ENCODE measurements at places on chromosomes 16 and 17.

GRCh38 chr16:57970970-57971369 lies at the start of gene CNGB1:
Gene CNGB1, minus strand, starts transcription at chr16:57971128. Its CDS starts 3,842 bp downstream, at chr16:57967286.
- no peak for DNase-seq

DNA sequence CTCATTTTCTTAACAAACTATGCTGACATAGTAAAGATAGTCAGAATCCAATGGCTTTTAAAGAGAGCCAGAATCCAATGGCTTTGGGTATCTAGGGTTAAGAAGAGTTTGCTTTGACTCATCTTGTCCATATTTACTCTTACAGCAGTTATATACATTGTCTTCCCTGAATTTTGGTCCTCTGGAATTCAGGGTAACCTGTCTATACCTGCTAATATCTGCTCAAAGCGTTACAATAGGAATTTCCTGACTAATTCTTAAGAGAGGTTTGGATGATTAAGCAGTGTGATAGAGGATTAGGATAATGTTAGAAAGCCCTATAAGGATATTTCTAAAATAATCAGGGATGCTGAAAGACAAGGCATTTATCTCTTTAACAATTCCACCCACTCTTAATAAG lies 2.0 kb upstream of the CDH8 start:
- no peak for DNase-seq

DNA sequence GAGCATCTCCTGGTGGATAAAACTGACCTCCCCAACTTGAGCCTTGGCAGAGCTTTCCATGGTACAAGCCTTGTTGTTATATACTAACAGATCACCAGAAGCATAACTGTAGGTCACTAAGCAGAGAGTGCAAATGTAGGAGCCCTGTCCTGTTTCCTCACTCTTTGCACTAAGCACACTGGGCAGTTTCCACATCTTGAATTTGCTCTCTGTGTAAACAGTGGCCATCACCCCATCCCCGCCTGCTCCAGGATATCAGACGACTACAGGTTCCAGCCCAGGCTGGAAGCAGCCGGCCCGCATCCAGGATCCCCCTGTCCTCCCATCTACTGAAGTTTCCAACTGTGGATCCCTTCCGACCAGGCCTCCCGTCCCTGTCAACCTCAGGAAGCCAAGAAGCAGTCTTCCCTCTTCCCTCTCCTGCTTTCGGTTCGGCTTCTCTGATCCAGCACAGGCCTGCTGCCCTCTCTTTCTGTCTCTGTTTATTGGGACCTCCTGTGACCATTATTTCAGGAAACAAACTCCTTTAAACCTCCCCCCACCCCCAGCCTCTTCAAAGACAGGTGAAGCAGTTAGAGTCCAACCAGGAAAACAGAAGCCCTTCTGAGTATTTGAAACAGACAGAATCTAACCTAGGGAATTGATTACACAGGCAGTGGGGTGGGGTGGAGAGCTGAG lies 22.6 kb upstream of the CACNG4 start:
- no peak for DNase-seq

DNA sequence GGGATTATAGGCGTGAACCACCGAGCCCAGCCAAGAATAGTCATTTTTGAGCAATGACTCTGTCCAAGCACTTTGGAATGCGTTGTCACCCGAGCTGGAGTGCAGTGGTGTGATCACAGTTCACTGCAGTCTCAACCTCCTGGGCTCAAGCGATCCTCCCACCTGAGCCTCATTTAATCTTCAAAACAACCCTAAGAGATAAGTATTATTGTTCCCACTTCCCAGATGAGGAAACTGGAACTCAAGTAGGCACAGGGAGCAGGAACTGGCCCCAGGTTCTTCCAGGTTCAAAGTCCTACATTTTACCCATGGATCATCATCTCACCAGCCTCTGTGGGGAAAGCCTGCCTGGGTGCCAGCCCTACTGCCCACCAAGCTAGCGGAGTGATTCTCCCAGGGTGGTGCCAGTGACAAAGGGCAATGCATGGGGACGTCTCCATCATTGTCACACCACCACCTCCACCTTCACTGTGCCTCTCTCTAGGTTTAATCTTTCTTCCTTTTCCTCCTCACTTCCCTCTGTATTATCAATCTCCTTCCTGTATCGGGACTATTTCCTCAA lies 11.3 kb upstream of the RNF157 start:
- no peak for DNase-seq

DNA sequence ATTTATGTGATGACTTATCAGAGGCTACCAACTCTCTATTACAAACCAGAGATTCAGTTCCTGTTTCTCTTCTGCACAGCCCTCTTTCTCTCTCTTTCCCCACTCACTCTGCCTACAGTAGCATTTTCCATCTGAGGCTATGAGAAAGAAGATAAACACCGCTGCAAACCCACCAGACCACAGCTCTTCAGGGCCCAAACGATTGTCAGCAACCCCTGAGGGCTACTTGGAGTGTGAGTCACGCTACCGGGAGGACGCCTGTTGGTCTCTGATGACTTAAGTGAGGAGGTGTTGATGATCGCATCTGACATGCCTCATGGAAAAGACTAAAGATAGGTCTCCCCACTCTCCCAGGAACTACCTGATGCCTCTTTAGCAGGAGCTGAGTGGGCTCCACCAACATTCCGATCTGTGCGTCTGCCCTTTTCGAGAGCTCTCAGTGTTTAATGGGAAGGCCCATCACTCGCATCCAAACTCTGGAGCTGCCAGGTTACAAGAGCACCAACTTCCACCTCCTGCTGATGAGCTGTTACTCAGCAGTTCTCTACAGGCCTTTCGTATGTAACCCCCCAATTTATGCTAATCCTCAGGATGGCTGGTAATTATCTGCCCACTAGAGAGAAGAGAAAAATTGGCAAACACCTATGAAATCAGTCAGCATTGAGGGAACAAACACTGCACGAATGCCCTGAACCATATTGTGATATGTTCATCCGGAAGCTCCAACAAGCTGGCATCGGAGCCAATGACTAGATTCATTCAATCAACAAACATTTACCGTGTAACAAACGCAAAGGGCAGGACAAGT lies 9.2 kb downstream of the GRIN2A start:
- no peak for DNase-seq

DNA sequence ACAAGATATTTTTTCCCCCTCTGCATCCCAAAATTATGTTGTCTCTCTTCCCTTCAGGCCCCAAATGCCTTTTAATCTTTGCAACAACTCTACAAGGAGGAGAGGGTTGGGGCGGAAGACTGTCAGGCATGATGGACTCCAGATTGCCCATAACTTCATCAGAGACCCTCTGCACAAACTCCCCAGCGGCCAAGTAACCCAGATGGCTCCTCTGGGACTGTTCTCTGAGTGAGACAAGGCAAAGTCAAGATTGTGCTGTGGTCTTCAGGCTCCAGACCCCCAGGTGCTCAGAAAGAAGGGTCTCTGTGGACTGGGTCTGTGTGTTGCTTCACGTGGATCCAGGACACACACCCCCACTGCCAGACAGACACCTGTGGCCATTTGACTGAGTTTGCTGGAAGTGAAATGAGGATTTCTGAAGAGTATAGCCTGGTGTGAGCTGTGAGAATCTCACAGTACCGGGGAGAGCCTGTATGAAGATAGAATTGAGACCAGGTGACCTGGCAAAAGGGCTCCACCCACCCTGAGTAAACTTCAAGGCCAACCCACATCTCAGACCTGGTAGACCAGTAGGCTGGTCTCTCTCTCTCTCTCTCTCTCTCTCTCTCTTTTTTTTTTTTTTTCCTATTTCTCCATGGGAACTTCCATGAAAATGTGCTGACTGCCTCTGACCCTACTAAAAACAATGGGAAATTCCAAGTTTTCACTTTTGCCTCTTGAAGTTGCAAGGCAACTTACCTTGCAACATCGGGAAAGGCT lies 354.1 kb downstream of the SOX9 start:
- no peak for DNase-seq

DNA sequence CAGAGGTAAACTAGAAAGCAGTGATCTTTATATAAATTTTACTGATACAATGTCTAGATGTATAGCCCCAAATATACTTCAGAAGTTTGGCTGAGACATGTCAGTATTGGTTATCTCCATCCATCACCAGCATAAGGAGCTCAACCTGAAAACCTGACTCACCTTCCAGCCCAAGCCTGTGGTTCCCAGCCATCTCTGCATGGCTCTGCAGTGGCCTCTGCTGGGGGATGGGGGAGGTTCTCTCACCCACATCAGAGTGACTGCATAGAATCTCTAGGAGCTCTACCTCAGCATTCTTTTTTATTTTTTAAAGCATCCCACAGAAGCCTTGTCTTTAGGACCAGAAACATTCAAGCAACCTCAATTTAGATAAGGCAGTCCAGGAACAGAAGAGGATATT lies 27.3 kb downstream of the USP7 start:
- DNase-seq = peak; percentile 41

DNA sequence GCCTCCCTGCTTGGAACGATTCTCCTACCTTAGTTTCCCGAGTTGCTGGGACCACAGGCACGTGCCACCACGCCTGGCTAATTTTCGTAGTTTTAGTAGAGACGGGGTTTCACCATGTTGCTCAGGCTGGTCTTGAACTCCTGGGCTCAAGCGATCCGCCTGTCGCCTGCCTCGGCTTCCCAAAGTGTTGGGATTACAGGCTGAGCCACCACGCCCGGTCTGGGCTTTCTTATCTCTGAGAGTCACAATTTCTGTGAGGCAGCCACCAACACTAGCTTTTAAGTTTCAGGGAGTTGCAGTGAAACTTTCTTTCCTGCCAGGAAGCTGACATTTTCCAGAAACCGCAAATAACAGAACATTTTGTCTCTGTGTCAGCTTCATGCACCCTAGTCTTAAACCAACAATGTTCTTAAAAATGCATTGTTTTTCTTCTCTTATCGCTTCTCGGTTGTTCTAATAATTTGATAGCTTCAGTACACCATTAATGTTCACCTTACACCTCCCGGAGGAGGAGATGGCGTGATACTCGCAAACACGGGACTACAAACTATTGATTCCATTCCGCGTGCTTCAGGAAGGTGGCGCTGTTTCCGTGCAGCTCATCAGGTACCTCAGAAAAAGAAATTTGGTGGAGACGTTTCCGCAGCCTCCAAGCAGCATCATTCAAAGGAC lies 7.4 kb upstream of the DHRS7B start:
- peak; percentile 85 for DNase-seq

- peak; percentile 60 for DNase-seq
Observed at GRCh38 chr16:83458612-83459011, 349.2 kb upstream of the HSBP1 start.

DNA sequence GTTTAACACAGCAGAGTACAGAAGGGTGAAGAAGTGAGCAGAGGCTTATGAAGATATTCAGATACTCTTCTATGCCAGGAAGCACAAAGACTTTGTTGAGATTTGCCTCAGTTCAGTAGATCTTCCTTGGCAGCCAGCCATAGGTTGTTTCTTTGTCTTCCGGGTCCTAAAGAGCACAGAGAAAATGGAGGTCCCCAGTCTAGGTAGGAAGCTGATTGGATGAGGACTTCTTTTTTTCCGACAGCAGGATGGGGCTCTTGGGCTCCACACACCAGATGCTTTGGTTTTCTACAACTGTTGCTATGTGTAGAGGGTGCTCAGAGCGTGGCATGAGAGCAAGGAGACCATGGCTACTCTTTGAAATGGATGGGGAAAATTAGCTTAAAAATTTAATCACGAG lies 8.3 kb upstream of the CDC6 start:
- DNase-seq = no peak

- no peak for DNase-seq
Observed at GRCh38 chr17:79988185-79988971, 47.3 kb downstream of the TBC1D16 start.

DNA sequence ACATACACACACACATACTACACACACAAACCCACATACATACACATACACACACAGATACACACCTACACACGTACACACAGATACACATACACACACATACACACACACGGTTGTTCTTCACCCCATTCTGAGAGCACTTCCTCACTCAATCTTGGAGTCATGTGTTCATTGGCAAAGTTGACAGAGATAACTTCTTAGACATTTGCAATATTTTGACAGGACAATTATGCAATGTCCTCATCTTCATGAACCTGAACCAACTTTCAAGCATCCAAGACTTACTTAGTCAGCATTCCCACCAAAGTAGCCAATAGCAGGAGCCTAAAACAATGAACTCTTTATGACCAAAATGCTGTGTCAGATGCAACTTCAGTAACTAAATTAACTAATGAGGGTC lies 77.1 kb upstream of the DNAH17 start:
- no peak for DNase-seq

DNA sequence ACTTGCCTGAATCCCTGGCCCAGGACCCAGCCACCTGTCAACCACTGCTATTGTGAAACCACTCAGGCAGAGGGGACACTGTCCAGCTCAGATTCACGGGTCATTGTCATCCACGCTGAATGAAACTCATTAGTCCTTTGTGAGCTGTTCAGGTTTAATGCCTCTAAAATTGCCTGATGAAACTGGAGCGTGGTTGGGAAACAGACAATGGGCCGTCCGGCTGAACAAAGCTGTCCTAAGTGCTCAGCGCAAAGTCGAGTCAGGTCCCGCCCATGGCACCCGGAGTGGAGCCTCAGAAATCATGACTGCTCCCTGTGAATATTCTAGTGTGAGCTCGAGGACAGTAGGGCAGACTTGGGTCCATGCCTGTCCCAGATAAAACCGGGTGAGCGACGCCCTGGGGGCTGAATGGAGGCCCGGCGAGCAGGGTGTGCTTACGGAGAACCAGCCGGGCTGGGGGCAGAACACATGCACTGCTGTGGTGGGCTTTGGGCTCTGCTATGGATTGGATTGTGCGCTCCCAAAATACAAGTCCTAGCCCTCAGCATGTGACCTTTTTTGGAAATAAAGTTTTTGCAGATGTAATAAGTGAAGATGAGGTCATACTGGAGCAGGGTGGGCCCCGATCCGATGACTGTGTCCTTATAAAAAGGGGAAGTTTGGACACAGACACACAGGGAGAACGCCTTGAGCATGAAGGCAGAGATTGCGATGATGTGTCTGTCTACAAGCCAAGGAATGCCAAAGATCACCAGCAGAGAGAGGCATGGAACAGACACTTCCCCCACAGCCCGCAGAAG lies 12.9 kb upstream of the CMIP start:
- no peak for DNase-seq

DNA sequence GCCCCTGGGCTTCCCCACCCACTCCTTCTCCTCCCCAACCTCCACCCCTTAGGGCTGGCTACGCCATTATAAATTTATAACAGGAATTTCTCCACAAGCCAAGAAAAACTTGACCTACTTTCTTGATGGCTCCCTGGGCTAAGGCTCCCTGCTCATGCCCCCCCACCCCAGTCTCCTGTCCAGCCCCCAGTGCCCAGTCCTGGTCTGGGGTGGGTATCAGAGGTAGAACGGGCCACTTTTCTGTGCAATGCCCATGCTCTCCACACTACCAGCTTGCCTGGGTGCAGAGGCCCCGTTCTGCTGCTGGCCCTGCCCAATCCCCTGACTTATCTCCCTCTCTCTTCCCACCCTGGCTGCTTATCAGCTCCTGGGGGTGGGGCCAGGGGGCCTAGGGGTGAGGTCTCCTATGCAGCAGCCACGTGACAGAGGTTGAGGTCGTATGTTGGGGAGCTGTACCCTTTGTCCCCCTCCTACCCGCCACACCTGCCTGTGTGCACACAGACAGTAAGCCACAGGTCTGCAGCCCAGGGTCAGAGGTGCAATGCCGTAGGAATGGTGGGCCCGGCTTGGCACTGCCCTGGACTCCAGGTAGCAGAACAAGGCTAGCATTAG lies 10.1 kb downstream of the THRA start:
- no peak for DNase-seq

GRCh38 chr17:4766201-4766600 lies 5.5 kb upstream of the TM4SF5 start:
- no peak for DNase-seq
